ENCODE measurements at places on chromosomes 2 and 18. TPM values are rescaled to one million over a fixed set of nuclear protein-coding genes. Genes with fewer than 3 reads are reported as not detected.

DNA sequence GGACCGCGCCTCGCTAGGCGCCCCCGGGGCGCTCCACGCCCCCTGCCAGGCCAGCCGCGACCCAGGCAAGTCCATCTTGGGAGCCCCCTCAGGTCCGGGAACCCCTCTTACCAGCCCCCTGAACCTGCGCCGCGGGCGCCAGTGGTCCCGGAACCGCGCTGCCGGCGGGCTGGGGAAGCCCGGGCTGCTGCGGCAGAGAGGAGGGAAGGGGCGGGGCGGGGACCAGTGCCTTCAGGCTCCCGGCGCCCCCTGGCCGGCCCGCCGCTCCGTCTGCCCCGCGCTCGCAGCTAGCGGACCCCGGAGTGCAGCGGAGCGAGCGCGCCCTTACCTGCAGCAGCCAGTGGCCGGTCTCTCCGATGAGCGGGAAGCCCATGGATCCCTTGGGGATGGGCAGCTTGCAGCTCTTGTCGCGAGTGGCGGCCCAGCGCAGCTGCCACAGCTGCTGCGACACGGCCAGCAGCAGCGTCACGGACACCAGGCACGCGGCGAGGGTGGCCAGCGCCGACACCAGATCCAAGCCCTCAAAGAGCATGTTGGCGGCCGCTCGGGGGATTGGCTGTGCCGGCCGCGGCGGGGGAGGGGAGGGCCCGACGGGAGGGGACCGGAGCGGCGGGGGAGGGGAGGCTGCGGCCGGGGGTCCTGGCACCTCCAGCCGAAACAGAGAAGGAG, at the start of gene CYP26B1:
Gene CYP26B1 (minus strand): TSS at position 560 of the 669 bp plus-strand sequence. CDS start 28 bp downstream, at position 532.
- DNase-seq = no peak

GRCh38 chr2:15665067-15665942, 73.6 kb downstream of the DDX1 start:
- no peak for DNase-seq

DNA sequence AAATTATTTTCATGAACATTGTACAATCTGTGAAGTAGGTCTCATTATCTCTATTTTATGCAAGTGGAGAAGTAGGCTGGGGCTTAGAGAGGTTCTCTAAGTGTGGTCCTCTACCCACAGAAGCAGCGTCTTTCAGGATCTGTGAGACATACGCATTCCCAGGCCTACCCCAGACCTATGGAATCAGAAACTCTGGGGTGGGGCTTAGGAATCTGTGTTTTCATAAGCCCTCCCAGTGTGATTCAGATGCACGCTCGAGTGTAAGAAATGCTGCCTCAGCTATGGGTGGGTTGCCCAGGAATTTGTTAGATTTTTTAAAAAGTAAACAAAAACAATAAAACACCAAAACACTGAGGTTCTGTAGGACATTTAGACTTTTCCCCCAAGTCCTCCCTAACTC, 14.8 kb upstream of the ZAP70 start:
- DNase-seq = no peak

WNT10A gene
- total RNA-seq = not detected

ST8SIA3 gene
- total RNA-seq = 0.08 TPM

CNRIP1 gene
- 46.9 TPM for total RNA-seq

ALK gene
- 0.27 TPM for total RNA-seq

Data from fibroblast of the aortic adventitia (primary cell).